Activated naive CD4-positive, alpha-beta T cell treated with anti-CD3 and anti-CD28 coated beads, Interleukin-2, amount 50 U/mL, for 72 hours (primary cell): ENCODE measurements at places on chromosomes 3 and 15.

DNA sequence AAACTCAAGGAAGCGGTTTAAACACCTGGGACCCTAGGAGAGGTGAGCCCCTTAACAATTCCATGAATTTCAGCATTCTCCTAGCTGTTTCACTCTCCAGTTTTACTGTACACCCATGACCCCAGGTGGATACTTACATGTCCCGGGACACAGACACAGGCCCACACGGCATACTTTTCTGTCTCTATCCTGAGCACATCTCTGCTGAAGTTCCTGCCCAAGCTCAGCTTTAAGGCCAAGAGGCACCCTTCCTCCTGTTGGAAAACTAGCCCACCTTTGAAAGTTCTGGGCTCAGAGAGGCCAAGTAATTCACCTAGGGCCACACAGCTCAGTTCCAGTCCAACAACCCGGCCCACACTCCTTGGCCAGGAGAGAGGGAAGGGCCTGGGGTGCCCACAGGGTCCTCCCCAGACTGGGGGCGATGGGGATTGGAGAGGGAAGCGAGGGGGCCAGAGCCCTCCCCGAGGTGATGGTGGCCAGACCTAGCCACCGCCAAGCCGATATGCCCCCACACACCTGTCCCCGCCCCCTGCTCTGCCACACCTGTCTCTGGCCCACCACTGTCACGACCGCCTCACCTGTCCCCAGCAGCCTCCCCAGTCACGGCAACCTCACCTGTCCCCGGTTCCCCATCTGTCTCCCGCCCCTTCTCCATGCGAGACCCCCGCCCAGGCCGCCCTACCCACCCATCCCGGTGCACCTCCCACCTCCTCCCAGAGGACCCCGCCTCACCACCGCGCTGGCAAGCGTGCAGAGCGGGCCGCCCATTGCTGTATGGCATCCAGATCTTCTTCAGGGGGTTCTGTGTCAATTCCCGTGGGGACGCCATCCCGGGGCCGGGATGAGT, 431 bp downstream of the PFKFB4 start:
- DNase-seq, result no peak

DNA sequence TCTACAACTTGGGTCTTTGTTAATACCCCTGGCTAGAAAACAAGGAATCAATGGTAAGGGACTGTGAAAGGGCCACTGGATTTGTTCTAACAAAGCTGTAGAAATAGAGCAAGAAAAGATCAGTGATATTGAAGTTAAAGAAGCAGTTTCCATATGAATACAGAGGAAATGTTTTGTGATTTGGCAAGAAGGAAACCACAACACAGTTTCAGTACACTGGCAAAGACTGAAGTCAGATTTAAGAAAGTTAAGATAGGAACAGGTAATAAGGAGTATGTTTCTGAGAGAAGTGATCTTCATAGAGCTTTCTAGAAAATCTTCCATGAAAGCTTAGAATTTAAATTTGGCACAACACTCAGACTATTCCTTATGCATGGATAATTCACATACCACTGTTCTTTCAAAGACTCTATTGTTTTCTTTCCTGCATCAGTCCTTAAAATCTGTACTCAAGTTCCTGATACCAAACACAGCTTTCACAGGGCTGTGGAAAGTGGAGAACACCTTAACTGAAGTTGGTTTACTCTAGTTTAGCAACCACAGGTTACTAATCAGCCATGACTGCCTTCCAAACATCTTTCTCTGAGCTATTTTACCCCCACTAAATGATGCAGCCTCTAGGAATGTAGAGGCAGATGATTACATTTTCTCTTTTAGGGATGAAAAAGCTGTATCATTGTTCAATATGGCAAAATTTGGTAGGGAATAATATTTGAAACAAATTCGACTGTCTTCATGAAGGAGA, 32.4 kb upstream of the ALCAM start:
- DNase-seq, result no peak

DNA sequence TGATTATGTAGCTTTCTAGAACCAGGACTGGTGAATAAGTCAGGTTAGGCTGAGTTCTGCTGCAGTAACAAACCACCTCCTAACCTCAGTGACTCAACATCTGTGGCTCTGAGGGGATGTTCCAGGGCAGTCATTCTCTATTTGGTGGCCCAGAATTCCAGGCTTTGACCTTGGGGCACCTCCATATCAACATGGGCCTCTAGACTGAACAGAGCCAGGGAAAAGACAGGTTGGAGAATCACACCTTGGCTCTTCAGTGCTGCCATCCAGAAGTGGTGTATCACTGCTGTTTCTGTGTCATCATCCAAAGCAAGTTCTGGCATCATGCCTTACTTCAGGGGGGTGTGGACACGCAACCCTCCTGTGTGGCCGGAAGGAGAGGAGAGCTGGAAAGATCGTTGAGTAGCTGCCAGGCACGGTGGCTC, 15.3 kb downstream of the ZBTB47 start:
- peak; percentile 18 for DNase-seq

DNA sequence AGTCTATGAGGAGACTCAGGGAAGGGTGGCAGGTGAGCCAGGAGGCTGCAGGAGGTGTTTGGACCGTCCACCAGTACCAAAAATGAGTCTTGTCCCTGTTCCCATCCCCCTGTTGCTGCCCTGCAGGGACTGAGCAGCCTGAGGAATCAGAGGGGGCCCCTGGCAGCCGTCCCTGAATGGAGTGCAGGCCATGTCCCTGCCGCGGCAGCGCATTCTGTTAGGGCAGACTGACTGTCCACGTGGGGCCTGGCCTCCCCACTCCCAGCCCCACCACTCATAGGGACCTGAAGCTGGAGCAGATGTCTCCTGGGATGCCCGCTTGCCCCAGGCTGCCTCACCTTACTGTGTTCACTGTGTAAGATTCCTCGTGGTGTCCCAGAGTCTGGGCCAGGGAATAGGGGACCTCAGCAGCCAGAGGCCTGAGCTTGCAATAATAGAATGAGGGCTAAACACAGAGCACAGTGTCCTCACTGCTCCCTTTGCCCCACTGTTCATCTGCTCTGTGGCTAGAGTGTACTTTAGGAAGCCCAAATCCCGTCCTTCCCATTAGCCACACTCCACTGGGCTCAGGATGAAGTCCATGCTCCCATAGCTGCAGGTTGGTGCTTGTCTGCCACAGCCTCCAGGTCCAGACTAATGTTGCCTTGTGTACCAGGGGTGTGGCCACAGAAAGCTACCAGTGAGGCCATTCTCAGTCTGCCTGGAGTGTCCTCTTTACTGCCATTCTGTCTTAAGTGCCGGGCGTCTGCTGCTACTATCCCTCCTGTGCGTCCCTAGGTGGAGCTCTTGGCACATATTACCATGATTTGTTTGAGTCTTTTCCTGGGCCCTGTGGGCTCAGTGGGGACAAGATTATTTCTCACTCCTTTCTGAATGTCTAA, 63.2 kb downstream of the HCN4 start:
- DNase-seq, result no peak

- no peak for DNase-seq
These were observed 102.1 kb upstream of the FHIT start for GRCh38 chr3:61353382-61353781.

- DNase-seq, result no peak
These were observed 23.6 kb downstream of the KCNMB3 start for GRCh38 chr3:179227349-179227748.

GRCh38 chr15:66101715-66102395, 151.7 kb downstream of the MEGF11 start:
- no peak for DNase-seq

GRCh38 chr15:52805351-52806283, 15.5 kb upstream of the ONECUT1 start:
- DNase-seq, result peak; percentile 6

GRCh38 chr3:73086071-73086494, 24.6 kb downstream of the EBLN2 start:
- no peak for DNase-seq

GRCh38 chr15:51332206-51333147, 5.9 kb downstream of the CYP19A1 start:
- DNase-seq, result no peak

- DNase-seq, result no peak
These were observed 134.8 kb upstream of the MB21D2 start for GRCh38 chr3:193052354-193053045.

GRCh38 chr3:116444115-116444747, 1.1 kb downstream of the LSAMP start:
- DNase-seq, result no peak

DNA sequence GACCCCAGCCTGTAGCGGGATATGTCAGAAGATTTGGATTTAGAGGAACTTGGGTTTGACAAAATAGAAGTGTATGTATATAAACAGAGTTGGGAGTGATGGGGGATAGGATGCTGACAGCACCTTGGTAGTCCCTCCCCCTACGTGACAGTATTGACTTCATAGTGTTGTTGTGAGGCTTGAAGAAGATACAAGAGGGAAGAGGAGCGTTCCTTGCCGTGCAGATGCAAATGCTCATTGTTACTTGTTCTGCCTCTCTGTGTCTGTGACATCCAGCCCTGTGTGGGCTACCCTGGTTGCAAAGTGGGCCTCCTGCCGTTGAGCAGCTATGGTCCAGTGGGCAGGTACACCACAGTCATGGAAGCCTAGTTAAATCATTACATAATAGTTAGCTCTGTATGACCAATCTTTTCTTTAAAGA, 45.0 kb downstream of the SMAD3 start:
- no peak for DNase-seq

DNA sequence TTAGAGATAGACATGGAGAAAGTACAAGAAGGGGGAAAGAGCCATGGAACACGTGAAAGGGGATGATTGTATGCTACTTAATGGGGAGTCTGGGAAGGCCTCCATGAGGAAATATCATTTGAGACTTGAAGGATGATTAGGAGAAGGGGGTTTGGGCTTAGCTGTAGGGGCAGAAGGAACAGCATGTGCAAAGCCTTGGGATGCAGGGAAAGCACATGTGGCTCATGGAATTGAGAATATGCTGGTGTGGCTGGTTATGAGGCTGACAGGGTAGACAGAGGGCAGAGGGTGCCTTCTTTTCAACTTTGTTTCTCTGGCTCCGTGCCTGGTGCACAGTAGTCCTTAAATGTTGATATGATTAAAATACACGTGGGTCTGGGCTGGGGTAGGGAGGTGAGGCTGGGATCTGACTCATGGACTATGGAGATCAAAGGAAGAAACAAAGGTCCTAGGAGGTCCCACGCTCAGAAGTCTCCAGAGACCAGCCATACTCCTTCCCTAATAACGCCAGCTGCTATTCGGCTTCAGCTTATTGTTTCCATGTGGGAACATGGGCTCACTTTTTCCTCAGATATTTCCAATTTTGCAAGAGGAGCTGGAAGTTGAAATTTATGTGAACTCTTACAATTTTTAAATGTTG, 1.1 kb downstream of the GTF2E1 start:
- DNase-seq, result no peak

DNA sequence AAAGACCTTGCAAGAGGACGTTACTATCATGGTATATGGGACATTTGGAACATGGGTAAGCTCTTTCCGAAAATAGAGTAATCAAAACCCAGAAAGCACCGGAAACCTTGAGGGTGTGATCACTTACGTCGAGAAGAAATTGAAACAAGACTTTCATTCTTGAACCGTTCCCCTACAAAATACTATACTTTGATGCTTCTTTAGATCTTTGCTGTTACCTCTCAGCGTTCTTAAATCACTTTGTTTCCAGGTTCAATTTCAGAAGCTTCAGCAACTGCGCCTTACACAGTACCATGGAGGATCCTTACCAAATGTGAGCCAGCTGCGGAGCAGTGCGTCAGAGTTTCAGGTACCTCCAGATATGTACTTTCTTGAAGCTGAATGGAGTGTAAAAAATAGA, 10.1 kb downstream of the CRTC3 start:
- no peak for DNase-seq

GRCh38 chr3:41244620-41245336, 45.5 kb downstream of the CTNNB1 start:
- no peak for DNase-seq

DNA sequence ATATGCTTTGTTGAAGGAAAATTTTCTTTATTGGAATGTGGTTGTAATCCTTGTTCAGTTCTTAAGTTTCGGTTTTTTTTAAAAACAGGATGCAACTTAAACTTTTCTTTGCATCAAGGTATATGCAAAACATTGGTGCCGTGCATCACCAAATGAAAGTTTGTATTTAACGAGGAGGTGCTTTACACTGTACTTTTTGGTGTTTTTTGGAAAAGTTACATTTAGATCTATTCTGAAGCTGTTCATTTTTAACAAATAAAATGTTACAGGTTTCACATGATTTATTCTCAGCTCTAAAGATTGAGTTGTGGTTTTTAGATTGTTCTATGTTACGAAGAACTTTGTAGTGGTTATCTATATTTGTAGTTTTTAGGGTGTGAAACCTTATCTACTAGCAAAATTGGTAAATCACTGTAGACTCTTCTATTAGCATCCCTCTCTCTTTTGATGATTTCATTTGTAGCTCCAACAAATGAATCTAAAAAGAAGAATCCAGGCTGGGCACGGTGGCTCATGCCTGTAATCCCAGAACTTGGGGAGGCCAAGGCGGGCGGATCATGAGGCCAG, 7.0 kb upstream of the LRCH3 start:
- no peak for DNase-seq

DNA sequence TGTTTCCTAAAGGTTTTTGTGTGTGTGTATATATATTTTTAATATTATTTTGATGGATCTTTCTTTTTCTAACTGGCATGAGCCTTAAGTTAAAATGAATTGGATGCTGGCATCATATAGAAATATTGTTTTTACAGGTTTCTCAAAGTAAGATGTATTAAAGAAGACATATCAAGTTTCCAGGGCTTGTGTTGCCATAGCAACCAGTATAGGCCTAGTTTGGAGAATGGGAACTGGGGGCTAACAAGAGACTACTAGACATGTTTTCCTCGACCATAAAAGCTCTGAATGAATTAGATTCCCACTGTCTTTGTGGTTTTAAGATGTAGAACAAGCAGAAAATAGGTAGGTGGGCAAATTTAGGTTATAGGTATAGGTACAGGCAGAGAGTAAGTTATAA, 771.4 kb downstream of the TUSC7 start:
- no peak for DNase-seq

GRCh38 chr15:80822256-80822655, 43.1 kb downstream of the CEMIP start:
- no peak for DNase-seq

DNA sequence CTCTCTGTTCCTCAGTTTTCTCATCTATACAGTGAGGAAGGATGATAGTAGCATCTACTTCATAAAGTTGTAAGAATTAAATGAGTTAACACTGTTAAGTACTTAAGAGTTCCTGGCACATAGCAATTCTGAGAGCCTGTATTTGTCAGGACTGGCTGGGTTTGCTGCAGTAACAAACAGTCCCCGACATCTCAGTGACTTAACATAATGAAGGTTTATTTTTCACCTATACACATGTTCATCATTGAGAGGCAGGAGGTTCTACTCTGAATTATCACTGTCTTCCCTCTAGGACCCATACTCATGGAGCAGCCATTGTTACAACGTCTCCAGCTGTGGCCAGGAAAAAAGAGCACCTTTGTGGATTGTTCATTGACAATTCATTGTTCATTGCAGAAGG, 190.6 kb upstream of the PROK2 start:
- no peak for DNase-seq

DNA sequence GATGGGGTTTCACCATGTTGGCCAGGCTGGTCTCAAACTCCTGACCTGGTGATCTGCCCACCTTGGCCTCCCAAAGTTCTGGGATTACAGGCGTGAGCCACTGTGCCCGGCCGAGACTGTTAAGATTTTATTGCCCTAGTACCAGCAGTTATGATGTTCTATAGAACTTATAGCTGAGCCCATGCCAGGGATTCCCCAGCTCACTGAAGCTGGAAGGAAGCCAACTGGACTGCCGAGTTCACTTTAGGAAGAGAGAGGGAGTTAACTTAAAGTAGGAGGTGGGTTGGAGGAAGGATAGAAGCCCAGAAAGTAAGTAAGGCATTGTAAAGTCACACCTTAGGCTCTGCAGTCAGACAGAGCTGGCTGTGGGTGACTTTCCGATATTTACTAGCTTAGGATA, 101.1 kb upstream of the BOC start:
- DNase-seq, result no peak

- no peak for DNase-seq
These were observed 352.7 kb downstream of the SLC9A9 start for GRCh38 chr3:143495527-143495926.
